ENCODE measurements at places on chromosomes 2 and 18. TPM values are rescaled to one million over a fixed set of nuclear protein-coding genes. Genes with fewer than 3 reads are reported as not detected.

The MYO5B gene
- 9.4 TPM for total RNA-seq

The FRZB gene
- 0.12 TPM for total RNA-seq

The TBC1D8 gene
- total RNA-seq = 87.0 TPM

The RMND5A gene
- 27.7 TPM for total RNA-seq

The CYP20A1 gene
- 8.8 TPM for total RNA-seq

The DLGAP1 gene
- total RNA-seq = not detected

The TUBA4B gene
- 0.28 TPM for total RNA-seq

The NFU1 gene
- total RNA-seq = 45.4 TPM

The COL4A3 gene
- total RNA-seq = 1.6 TPM

The SCN1A gene
- total RNA-seq = not detected

The SPATA3 gene
- not detected for total RNA-seq

The NAT8 gene
- total RNA-seq = not detected

The ANKRD23 gene
- total RNA-seq = 1.5 TPM

The DSC3 gene
- total RNA-seq = 1.6 TPM

The MERTK gene
- total RNA-seq = 1.9 TPM

The SNTG2 gene
- not detected for total RNA-seq

The ACMSD gene
- total RNA-seq = not detected
